ENCODE measurements at places on chromosomes 3 and 15. TPM values are rescaled to one million over a fixed set of nuclear protein-coding genes. Genes with fewer than 3 reads are reported as not detected.

Gene SH2D7
- polyA plus RNA-seq: 0.14 TPM

Gene PLA2G4E
- 0.53 TPM for polyA plus RNA-seq

Gene PDIA5
- 19.4 TPM for polyA plus RNA-seq

Gene GASK1A
- polyA plus RNA-seq: 5.7 TPM

Gene ROBO2
- 4.7 TPM for polyA plus RNA-seq

Gene SLC12A1
- polyA plus RNA-seq: not detected

Gene P3H2
- 36.4 TPM for polyA plus RNA-seq

Gene SNTN
- polyA plus RNA-seq: not detected

Gene CFAP91
- polyA plus RNA-seq: 0.72 TPM

Gene GPR149
- polyA plus RNA-seq: 0.13 TPM

Gene PDE8A
- 20.7 TPM for polyA plus RNA-seq

Gene AADAC
- polyA plus RNA-seq: 0.19 TPM

Gene CSTA
- polyA plus RNA-seq: 0.56 TPM

Gene ECE2
- polyA plus RNA-seq: not detected

Gene C3orf49
- 0.30 TPM for polyA plus RNA-seq

Gene ANKRD63
- polyA plus RNA-seq: not detected

Gene EBLN2
- polyA plus RNA-seq: 1.5 TPM

Gene KY
- 46.9 TPM for polyA plus RNA-seq

Gene CYP8B1
- not detected for polyA plus RNA-seq

Gene MINAR1
- polyA plus RNA-seq: 1.5 TPM

Gene CCDC54
- polyA plus RNA-seq: 4.8 TPM

Gene RABL3
- 18.8 TPM for polyA plus RNA-seq

Gene AAGAB
- 21.2 TPM for polyA plus RNA-seq

Gene CAND2
- 20.0 TPM for polyA plus RNA-seq

Gene TMEM212
- polyA plus RNA-seq: 0.21 TPM

Gene CYP1A2
- polyA plus RNA-seq: 0.07 TPM

Gene GHRL
- not detected for polyA plus RNA-seq

Gene SPSB4
- 26.1 TPM for polyA plus RNA-seq

Measured in muscle of back (tissue), 13 donors.